ENCODE measurements at places on chromosomes 13 and 19.

GRCh38 chr13:75222031-75222430, 259.9 kb downstream of the TBC1D4 start:
- DNase-seq = no peak

- DNase-seq = no peak
Observed at GRCh38 chr13:34335014-34336007, 517.4 kb downstream of the RFC3 start.

DNA sequence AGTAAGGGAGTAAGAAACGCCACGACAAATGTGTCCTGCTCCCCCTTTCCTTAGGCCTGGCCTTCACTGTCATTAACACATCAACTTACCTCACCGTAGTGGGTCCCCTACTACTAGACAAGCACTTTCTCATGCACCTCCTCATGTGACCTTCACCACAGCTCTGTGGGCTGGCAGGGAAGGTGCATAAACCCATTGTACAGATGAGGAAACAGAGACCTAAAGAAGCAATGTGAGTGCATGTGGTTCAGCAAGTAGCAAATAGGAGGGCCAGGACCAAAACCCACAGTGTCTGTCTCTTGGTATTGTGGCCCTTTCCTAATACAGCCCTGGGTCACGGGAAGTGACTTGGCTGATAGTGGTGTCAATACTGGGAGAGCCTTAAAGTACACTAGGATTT, 5.3 kb downstream of the CCDC70 start:
- DNase-seq = no peak

DNA sequence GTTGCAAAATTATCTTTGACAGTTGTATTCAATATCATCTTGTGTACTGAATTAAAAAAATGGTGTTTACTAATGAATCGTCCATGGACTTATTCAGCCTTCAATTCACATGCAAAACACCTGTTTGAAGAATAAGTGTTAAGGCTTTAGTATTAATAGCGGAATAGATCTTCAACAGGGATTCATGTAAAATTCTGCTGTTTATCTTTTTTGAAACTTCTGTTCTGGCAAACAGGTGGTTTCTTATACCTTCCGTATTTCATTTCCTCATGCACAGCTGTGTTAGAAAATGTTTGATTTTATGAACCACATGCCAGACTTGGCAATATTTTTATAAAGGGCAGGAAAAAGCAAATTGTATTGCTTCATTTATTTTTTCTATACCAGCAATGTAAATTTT, 255.7 kb downstream of the DACH1 start:
- no peak for DNase-seq

DNA sequence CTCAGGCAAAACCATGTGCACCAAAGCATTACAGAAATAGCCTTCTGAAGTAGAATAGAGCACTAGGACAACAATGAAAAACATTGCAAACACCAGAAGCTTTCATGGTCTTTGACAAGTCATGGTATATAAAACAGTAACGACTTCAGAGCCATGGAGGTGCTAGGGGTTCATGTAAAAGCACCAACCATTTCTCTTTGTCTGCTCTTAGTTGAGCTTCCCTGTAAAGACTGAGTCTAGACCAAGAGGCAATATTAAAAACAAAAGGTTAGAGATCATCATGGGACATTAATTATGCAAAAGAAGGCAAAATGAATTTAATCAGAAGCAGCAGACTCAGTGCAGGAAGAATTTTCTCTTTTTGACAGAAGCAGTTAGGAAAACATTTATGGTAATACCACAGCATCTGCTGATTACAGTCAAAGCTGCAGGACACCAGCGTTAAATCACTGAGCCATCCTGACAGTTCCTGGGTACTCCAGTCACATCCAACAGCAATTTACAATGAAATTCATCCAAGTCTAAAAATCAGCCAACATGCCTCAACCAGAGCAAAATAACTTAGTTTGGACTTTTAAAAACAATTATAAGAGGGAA, 476.8 kb downstream of the DIAPH3 start:
- no peak for DNase-seq

- no peak for DNase-seq
Observed at GRCh38 chr13:66314911-66315310, 915.2 kb downstream of the PCDH9 start.

Data from GM06990 (cell line).